ENCODE measurements at places on chromosomes 13 and 19.
A peak's percentile ranks its signal among the peaks of the same experiment; 100 is the strongest.

DNA sequence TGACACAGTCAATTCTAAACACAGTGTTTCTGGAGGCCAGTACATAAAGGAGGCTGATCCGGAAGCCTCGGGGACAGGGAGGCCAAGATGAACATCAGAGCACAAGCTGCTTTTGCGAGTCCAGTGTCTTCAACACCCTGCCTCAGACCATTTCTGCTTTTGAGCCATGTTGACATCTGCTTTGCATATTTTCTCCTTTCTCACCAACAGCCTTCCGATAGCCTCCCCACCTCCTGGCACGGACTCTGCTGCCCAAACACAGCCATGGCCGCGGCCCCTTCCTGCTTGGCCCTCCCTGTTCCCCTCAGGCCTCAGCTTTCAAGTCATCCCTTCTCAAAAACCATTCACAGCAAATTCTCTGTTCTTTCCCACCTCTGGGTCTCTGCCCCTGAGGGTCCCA is 3.6 kb downstream of the LRRC25 start:
- DNase-seq = no peak

- DNase-seq = no peak
These were observed 1378.0 kb upstream of the PCDH9 start for GRCh38 chr13:68608147-68608546.

- no peak for DNase-seq
These were observed 1388.0 kb downstream of the EFNB2 start for GRCh38 chr13:105147461-105147860.

- peak; percentile 99 for DNase-seq
These were observed 15.7 kb downstream of the RANBP3 start for GRCh38 chr19:5961969-5962945.

DNA sequence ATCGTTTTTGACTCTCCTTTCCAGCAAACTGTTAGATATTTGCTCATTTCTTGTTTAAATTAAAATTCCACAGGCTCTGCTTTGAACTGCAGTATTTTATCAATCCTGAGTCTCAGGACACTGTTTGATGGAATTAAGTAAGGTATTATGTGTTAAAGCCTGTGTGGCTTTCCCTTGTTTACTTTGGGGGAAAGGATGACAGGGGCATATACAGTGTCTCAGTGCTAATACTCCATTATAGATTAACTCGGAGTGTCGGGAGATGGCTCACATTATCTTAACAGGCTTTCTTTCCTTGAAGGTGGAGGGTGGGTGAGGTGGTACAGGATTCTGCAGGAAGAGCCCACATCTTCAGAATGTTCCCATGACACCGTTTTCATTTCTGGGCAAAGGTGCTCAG is 84.7 kb downstream of the SHISA2 start:
- no peak for DNase-seq

DNA sequence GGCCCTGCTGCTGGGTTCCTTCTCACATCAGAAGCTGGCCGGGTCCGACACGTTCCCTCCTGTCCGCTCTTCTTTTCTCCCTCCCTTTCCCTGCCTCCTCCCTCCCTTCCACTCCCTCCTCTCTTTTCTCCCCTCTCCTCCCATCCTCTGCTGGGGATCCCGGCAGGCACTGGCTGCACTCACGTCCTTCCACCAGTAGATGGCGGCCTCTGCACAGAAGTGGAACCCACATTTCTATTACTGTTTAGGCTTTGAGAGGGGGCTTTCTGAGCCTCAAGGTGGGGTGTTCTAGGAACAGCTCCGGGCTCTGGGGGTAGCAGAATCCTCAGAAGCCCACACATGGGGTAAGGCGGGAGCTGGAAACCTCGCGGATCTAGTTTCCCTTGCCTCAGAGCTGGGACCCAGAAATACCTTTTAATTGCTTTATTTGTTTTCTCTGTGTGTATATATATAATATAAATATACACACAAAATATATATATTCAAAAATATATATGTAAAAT is 294.2 kb downstream of the ZNF536 start:
- no peak for DNase-seq

DNA sequence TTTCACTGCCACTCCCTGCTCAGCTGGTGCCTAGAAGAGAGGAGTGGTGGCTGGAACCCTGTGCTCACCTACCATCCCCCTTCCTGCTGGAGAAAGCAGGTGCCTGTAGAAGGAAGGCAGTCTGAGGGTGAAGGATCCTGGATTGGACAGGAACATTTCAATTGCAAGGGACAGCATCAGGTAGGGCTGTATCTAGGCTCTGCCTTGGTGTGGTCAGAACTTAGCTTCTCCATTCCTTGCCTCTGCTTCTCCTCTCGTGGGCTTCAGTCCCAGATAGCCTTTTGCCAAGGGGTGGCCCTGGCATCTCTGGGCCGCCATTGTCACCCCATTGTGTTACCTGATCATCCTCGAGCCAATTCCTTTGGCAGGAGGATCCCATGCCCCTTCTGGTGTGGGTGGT is 73.2 kb upstream of the KCTD15 start:
- DNase-seq = no peak

DNA sequence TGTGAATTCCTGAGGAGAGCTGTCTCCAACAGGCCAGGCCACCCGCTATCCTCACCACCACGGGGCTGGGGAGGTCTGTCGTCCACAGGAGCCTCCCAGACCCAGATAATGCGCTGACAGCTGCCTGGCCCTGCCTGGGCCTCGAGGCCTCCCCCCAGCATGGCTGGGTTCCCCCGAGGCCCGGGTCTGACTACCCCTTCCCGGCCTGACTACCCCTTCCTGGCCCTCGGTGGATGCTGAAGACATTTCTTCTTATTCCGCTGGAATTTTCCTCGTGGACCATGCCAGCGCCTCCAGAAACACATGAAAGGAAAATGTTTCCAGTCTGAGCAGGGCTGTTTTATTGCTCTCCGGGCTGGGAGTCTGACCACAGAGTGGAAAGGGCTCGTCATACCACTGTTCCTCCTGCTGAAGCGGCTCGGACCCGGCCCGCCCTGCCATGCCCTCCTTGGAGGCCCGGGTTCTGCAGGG is 16.8 kb upstream of the COMP start:
- no peak for DNase-seq

DNA sequence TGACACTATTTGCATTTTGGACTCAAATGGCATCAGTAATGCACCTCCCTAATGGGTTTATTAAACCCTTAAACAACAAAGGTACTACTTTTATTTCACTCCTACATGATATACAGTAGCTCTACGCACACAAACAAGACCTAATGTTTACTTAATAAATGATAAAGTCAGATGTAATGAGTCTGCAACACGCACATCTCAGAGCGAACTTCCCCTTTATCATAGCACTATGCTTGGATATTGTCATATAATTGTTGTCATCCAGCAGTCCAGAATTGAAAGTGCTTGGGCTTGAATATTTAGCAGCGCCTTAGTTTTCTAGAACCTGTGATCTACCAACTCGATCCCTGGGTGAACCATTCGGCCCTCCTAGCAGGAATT is 772 bp downstream of the PARP4 start:
- no peak for DNase-seq

DNA sequence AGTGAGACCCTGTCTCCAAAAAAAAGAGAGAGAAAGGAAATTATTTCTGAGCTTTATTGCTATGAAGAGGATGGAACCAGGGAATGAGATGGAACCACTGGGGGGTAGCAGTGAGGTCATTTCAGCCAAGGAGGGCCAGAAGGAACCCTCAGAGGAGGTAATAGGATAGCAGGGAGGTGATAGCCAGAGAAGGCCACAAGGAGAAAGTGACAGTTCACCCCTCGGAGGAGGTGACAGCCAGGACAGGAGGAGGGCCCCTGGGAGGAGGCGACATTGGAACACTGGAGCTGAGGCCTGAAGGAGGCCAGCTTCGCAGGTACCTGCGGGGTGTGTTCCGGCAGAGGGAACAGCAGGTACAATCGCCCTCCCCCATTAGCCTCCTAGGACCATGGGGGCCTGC is 675 bp upstream of the PGPEP1 start:
- DNase-seq = no peak

DNA sequence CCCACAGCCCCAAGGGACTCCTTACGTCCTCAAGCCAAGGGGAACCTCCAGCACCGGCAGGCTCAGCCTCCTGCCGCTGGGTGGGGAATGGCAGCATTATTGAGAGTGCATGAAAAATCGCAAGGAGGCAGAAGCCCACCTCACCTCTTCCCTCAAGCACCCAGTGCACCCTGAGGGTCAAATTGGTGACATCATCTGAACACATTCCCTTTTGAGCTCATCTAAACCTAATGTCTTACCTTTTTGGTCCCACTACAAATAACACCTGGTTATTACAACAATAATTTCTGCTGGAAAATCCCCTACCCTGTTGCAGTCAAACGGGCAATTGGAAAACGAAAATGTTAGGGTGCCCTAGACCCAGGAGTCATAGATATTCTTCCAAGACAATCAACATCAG is 12.2 kb upstream of the POP4 start:
- no peak for DNase-seq

DNA sequence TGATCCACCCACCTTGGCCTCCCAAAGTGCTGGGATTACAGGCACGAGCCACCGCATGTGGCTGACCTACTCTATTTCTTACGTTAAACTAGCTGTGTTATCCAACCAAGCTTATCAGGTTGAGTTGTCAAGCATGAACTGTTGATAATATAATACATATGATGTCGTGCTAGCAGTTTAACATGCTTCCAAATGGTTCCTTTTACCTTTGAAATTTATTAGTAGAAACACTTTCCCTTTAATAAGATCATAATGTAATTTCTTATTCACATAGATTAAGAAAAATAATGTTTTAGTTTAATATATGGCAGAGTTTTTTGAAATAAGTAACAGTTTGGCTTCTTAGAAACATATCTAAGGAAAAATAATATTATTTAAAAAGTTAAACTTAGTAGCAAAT is 34.4 kb upstream of the VWA8 start:
- DNase-seq = no peak

DNA sequence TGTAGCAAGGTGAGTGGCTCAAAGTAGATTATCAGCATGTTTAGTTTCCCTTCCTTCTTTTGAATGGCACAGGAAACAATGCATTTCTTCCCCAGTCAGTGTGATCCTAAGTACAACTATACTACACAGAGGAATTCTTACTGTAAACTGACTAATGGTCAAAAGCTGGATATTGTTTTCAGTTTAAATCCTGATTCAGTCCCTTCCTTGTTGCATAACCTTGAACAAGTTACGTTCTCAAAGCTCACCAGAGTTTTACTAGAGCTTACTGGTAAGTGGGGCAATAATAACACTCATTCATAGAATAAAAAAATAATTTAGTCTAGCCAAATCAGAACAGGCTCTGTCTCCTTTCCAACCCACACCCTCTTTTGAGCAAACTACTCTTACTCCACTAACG is 180.1 kb downstream of the POSTN start:
- DNase-seq = no peak

GRCh38 chr19:6100284-6100915 is 9.9 kb downstream of the RFX2 start:
- DNase-seq = no peak

DNA sequence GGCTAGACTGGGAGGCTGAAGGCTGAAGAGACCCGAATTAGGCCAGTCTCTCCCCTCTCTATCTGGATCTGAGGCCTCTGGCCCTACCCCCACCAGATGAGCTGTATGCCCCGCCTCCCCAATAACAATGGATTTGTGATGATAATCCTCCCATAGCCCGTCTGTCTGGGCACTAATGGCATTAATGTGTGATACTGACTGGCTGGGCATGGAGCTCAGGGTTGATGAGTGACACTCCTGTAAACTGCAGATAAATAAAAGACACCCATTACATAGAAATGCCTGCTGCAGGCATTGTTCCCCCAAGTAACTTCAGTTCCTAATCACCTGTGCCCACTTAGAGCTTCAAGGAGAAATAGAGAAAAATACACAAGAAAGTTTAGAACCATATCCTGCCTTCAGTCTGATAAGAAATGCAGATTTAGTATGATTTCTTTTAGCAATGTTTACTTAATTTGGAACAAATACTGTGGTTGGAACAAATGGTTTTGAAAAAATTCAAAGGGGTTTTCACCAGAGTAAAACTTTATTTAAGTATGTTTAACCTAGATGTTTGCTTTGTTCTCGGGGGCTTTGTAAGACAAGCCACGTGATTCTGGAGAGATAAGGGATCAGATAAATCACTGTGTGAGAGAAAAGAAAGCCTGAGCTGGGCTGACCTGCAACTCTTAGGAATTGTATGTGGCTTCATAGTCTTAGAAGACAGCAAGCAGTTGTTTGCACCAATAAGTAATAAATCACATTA is 60.3 kb downstream of the TNFRSF19 start:
- no peak for DNase-seq

DNA sequence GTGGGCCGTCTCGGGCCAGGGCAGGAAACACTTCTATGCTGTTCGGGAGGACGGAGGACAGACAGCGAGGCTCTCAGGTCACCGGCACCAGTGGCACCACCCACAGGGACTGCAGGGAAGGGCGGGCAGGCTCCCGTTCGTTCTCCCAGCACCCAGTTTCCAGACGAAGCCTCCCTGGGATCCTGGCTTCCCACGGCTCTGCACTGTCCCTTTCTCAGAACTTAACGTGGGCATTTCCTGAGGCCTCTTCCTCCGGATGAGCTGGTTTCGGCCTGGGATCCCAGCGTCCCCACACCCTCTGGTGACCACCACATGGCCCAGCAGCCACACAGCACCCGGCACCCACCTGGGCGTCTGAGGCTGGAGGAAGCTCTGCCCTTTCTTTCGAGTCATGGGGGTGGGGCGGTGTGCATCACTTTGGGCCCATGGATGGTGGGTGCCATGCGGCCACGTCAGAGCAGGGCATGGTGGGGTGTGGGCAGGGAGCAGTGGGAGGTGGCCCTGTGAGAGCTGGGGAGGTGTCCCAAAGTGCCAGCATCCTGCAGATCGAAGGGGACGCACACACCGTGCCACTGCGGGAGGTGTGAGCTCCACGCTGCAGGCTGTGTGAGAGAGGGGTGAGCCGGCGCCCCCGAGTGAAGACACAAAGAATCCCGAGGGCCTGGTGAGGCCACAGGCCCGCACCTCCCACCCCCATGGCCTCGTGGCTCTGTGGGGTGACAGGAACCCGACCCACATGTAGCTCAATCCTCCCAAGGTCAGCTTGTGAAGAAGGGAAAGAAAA is 38.7 kb upstream of the GRTP1 start:
- DNase-seq = no peak

GRCh38 chr13:30034458-30034795 is 184.0 kb upstream of the UBL3 start:
- DNase-seq = no peak

GRCh38 chr19:16446724-16447368 is 24.9 kb downstream of the EPS15L1 start:
- no peak for DNase-seq

GRCh38 chr13:32790731-32791130 is 204.5 kb downstream of the PDS5B start:
- DNase-seq = no peak

- peak; percentile 44 for DNase-seq
These were observed 708 bp upstream of the ERCC1 start for GRCh38 chr19:45424191-45425058.

DNA sequence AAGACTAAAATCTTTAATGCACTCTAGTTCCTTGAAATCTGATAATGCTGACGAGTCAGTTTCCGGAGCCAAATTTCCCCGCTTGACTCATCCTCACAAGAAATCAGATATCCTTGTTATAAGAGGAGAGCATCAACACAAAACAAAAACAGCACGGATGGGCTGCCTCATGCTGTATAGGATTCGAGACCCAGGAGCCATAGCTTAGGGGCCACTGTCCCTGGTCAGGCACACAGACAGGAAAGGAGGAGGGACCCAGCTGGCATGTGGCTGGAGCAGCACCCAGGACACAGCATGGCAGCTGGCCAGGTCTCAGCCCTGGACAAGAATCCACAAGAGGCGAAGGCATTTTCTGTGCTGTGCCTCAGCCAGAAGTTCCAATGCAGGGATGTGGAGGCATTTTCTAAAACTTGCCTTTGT is 110.2 kb upstream of the SPATA13 start:
- DNase-seq = no peak

Measured in DMS153 (cell line).